Hematopoietic multipotent progenitor cell treated with erythropoietin and hydrocortisone succinate and interleukin-3 and kit ligand, for 15 days (in vitro differentiated cells): ENCODE measurements at places on chromosomes 16 and 17.

DNA sequence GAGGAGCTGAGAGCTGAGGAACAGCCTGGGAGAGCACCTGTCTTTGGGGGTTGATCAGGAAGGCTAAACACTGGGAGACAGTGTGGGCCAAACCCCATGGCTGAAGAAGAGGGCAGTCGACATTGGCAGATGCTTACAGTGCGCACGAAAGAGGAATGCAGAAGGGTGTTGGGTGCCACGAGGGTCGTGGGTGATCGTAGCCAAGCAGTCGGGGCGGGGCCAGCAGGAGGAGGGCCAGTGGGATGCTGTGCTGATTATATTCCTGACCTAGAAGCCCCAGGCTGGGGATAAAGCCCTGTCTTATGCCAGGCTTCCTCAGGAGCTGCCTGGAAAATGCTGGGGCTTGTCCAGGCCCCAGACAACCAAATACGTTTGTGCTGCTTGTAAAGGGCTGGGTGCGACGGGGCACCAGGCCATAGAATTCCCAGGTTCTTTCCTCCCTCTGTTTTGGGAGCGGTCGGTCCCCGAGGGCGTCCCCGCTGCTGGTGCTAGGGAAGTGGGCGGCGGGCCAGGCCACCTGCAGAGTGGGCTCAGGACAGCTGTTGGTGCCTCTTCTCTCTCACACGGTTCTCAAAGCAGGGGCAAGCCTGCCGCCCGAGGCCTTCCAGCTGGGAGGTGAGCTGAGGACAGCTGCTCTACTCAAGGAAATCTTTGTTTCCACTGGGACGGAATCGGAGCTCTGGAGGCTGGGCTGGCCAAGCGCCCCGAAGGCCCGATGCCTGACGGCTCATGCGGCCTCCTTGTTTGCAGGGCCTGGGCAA lies 10.0 kb downstream of the C1QTNF1 start:
- DNase-seq = no peak

DNA sequence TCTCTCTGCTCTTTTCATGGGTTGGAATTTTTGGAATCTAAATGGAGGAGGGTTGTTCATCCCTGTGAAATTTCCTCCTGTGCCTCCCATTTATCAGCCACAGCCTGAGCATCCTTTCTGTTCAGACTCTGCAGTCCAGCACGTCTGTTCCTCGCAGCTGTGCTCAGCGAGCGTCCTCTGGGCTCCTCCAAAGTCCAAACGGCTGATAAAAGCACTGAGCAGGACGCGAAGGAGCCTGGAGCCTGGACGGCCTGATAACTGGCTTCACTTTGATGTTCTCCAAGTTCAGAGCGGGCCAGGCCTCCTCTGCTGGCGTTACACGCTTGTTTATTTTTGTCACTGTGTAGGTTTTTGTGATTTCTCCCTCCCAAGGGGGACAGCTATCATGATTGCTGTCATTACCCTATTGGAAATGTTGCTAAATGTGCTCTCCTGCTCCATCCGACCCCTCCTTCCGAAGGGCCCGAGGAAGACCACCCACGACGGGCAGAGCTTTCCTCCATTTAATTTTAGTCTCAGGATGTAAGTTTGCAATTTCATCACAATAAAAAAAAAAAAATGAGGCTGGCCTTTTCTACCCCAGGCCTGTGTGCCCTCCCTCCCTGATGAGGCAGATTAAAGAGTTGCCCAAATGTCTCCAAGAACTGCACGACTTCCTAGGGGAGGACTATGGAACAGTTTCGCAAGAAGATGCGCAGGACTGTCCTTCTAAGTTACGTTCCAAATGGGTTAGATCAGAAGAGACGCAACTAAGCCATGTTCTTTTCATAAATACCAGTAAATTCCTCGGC lies 290.5 kb upstream of the FOXF1 start:
- DNase-seq = no peak

DNA sequence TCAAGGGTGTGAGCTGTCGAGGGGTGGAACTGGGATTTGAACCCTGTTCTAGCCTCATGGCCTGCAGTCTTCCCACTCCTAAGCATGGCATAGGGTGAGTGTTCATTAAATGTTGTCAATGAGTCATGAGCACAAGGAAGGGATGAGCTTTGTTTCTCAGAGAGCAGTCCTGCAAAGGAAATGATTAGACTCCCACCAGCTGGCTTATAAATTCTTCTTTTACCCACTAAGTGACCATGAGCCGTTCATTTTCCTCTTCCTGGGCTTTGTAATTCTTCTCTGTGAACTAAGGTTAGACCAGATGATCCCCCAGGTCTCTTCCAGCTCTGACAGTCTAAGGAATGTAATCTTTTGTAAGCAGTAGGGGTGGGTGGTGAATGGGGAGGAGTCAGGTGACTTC lies 47.9 kb upstream of the HNF1B start:
- no peak for DNase-seq

DNA sequence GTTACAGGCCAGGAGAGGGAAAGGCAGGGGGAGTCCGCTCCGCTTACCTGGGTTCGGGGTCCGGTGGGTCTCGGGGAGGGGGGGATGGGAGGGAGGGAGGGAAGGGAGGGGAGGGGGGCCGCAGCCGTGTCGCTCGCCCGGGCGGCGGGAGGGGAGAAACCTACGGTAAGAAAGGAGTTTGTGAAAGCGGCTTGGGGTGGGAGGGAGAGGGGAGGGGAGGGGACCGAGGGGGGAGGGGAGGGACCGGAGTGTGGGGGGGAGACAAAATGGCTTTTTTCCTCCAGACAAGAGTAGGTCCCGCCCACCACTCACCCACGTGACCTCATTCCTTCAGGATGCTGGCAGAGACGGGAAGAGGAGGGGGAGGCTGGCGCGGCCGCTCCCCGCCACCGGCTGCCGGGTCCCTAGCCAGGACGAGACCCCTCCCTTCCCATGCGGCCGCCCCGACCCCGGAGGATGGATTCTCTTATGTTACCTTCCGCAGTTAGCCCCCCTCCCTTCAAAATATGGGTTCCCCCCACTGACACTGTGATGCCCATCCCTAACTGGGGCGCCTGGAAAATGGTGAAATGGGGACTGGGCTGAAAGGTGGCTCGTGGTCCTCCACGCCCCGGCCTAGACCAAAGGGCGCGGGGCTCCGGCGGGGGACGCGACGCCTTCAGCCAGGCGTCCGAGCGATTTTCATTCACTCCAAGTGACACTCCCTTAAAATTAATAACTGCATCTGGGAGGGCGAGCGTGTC lies at the start of gene PCGF2:
PCGF2 (minus strand) TSS at position 188 of the 743 bp plus-strand sequence. CDS start 7,934 bp downstream, outside the sequence.
- DNase-seq = no peak

DNA sequence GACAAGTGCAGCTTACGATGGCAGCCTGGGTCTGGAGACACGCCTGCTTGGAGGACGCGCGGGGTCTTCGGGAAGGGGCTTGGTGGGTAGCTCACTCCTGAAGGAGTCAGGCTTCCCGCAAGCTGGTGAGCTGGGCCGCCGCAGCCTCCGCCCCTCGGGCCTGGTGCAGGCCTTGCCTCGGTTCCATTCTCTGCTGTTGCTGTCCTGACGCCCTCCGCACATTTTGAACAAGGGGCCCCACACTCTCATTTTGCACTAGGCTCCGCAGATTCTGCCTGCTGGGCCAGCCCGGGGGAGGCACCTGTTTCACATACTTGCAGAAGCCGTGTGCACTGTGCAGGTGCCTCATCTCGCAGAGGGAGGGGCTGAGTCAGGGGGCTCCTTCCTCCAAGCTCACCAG lies 31.9 kb upstream of the CBX4 start:
- DNase-seq = no peak

DNA sequence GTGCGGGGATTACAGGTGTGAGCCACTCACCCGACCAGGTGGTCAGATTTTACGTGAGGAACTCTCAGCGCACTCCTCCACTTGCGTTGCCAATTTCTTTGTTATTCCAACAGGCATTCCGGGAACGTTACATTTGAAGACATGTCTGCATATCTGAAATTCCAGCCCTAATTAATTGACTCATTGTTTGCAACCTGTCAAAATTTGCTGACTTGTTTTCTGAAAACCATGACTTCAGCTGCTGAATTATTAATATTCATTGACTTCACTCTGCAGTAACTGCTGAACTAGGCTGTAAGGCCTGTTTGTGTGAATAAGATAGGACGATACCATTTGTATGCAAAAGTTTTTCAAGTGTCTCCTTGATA lies 16.6 kb downstream of the G6PC1 start:
- no peak for DNase-seq

DNA sequence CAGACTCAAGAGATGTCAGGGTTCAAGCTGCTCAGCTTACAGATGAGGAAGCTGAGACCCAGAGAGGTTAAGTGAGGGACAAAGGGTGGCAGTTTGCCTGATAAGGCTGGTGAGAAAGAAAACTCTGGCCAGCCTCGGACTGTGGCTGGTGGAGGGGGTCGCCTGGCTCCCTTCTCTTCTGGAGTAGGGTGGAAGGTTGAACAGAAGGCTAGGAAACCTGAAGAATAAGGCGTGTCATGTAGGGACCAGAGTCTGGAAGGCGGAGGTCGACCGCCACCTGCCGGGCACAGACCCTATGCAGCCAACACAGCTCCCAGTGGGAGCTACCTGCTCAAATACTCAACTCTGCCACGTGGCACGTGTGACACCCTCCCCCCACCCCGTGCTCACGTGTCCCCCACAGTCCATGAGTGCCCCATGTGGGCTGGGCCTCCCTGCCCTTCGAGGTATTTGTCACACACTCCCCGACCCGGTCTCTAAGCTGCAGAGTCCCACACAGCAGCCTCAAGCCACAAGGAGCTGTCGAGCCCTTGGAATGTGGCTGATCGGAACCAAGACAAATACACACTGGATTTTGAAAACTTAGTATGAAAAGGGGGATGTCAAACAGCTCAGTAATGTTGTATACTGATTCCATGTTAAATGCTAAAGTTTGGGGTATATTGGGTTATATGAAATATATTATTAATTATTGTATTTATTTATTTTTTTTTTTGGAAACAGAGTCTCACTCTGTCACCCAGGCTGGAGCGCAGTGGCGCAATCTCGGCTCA lies 11.8 kb downstream of the HID1 start:
- DNase-seq = peak; percentile 51

GRCh38 chr17:4161192-4161966 lies 18.4 kb downstream of the CYB5D2 start:
- no peak for DNase-seq

GRCh38 chr17:17398943-17399926 lies 77.6 kb upstream of the MED9 start:
- DNase-seq = no peak

DNA sequence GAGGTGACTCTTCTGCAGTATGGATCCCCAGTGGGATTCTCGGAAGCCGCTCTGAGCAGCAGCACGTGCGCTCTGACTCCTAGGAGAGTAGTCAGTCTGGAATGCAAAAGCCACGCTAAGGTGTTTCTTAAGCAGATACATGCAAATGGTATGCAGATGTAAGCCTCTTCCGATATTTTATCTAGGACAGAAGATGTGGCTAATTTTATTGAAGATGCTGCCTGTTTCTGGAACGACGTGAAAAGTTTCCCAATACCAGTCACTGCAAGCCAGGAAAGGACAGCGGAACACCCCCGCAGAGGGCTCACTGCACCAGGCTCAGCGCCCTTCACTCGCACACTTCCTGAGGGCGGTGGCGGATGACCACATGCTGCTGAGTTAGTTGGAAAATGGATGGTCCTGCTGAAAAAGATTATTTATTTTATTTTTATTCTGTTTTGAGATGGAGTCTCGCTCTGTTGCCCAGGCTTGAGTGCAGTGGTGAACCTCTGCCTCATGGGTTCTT lies 10.1 kb downstream of the FADS6 start:
- DNase-seq = no peak

- no peak for DNase-seq
Measured at GRCh38 chr17:1496869-1497268, 4.4 kb upstream of the MYO1C start.

- peak; percentile 76 for DNase-seq
Measured at GRCh38 chr16:29806099-29806579, at the start of gene MAZ. Gene MAZ, plus strand, starts transcription at chr16:29806529. Its CDS starts 173 bp downstream, at chr16:29806702.

DNA sequence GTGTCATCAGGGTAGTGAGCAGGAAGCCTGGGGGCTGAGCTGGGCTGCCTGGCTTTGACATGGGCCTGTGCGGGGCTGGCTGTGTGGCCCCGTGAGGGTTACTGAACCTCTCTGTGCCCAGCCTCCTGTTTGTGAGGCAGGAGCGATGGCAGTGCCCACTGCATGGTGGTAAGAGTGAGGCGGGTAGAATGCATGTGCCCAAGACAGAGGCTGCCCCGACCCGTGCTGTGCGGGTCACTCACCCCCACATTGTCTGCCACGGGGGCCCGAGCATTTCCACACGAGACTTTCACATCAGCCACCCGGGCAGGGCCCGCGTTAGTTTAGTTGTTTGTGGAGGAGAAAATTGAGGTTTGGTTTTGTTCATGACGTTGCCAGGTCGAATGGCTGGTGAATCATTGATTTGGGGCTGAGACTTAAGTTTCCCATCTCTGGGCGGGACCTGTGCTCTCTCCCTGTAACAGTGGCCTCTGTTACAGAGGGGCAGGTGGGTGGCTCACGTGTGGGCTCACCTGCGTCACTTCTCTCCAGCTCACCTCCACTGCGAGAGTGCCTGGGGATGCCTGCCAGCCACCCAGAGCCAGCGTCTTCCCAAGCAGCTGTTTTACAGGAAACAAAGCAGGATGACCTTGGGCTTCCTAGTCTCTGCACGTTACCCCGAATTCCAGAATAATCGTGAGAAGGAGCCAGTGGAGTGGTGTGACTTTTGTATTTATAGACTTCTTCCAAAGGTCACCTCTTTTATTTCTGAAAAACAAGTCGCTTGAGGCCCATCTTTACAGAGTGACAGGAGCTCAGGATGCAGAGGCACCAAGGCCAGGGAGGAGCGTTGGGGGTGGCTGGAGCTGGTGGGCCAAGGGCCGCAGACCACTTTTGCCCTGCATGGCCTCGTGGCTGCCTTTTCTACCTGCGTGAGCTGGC lies 150.6 kb downstream of the RPTOR start:
- no peak for DNase-seq

- DNase-seq = no peak
Measured at GRCh38 chr17:41176744-41177387, 1.2 kb downstream of the KRTAP4-2 start.

DNA sequence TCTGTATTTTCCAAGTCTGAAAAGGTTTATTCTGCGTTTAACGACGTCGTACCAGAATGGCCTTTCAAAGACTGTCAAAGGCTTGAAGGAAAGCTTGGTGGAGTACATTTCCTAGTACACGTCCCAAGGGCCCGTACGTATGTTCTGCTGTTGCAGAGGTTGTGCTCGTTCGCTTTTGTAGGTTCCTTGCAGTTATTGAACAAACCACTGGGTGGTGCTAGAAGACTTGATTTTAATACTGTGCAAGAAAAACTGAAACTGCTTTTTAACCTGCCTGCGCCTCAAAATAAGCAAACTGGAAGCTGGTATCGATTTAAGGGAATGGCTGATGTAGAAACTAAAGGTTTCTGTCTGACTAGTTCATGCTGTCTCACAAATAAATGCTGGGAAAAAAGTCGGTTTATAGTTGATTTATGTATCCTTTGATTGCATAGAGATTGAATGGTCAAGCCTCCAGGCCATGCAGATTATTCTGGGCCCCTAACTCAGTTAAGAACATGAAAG lies 54.6 kb downstream of the USP10 start:
- peak; percentile 86 for DNase-seq

- peak; percentile 14 for DNase-seq
Measured at GRCh38 chr16:69089091-69089910, 16.2 kb upstream of the HAS3 start.
